ENCODE measurements at places on chromosomes 1 and 21.

- peak; percentile 56 for DNase-seq
These were observed 1.3 kb upstream of the SYT6 start for GRCh38 chr1:114154963-114155322.

DNA sequence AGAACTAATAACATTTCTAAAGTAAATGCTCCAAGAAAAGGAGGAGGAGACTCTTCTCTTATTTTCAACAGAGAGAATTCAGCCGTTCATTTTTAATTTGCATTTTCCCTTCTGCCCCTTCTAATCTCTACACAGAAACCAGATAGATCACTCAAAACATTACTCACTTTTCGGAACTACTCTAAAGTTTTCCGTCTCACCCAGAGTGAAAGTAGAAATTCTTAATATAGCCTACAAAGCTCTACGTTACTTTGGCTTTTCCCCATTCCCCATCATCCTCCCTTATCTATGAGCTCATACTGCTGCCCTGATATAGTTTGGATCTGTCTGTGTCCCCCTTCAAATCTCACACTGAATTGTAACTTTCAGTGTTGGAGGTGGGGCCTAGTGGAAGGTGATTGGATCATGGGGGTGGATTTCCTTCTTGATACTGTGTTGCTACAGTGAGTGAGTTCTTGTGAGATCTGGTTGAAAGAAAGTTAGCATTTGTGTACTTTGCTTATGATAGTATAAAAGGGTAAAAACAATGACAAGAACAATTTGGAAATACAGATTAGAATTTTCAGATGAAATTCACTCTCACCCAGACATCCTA lies 188.2 kb downstream of the AMY1C start:
- no peak for DNase-seq

GRCh38 chr1:23619299-23620188 lies 60.2 kb upstream of the ID3 start:
- DNase-seq: peak; percentile 83

DNA sequence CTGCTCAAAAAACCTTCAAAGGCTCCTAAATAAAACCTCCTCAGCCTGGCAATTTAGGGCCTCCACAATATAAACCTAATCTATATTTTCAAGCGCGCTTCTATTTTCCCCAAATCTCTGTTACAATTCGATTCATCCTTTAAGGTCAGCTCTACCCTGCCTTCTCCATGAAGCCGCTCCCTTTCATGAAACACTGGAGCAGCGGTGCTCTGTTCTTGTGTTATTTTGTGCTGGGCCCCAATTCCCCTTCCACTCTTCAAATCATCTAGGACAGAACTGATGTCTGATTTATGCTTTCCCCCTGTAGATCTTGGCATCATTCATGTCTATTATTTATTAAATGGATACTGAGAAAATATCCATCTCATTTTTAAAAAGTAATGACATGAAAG lies 6.9 kb downstream of the ERRFI1 start:
- no peak for DNase-seq

DNA sequence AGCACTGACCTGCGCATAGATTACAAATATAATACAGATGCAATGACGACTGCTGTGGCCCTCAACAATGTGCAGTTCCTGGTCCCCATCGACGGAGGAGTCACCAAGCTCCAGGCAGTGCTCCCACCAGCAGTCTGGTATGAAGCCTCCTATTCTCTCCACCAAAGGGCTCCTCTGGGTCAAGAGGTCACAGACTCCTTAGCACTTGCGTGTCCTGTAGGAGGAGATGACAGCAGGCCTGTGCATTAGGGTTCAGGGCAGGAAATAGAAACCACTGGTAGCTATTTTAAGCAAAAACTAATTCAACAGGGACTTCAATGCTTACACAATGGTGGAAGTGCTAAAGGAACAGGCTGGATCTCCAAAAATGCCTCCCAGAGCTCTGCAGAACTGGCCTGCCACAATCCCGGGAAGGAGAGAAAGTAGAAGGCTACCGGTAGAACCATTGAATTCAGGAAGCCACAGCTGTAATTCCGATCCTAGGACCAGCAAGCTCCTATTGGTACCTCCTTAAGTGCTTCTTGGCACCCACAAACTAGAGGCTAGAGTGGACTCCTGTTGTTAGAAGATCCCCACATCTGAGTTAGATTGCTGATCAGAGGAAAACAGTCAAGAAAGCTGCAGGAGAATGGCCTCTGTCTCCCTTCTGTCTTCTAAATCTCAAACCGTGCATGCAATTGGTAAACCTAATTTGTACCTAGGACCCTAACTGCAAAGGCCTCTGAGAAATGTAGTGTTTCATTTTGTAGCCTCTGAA lies 12.7 kb upstream of the DYNLT5 start:
- no peak for DNase-seq

DNA sequence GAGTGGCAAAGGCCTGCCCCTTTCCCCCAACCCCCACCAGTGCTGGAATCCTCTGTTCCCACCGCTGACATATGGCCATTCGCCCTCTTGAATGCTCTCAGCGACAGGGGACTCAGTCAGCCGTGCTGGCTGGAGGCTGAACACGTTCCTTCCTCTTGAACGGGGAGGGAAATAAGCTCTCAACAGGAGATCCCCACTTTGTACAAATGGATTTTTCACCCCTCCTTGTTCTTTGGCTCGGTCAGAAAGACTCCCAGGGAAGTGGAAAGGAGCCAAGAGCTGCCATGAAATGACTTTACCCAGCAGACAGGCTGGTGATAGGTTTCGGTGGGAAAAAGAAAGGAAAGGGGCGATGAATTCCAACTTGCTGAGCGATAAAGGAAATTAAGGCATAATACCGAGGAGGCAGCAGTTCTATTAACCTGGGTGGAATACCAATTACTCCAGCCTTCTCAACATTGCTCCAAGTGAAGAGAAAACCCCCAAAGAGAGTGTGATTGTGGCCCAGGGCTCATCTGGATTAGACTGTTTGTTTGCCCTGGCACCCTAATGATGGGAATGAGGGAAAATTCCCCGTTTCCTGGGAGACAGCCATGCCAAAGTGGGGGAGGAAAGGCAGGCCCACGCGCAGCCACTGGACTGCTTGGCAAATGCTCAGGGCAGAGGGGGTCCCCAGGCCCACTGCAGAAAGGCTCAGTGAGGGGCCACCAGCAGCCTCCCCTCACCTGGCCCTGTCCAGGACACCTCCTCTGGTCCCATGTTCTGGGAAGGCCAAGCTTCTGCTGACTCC lies 23.9 kb downstream of the LRP8 start:
- no peak for DNase-seq

- DNase-seq: no peak
These were observed 2.2 kb downstream of the PHGDH start for GRCh38 chr1:119713749-119714456.

- DNase-seq: no peak
These were observed 19.3 kb upstream of the PTGS2 start for GRCh38 chr1:186699519-186699918.

- DNase-seq: no peak
These were observed 2.0 kb downstream of the KCNJ15 start for GRCh38 chr21:38258521-38259485.

- no peak for DNase-seq
These were observed 74.5 kb downstream of the RHOU start for GRCh38 chr1:228809621-228810394.

- DNase-seq: no peak
These were observed 12.3 kb downstream of the ID3 start for GRCh38 chr1:23546897-23547584.

DNA sequence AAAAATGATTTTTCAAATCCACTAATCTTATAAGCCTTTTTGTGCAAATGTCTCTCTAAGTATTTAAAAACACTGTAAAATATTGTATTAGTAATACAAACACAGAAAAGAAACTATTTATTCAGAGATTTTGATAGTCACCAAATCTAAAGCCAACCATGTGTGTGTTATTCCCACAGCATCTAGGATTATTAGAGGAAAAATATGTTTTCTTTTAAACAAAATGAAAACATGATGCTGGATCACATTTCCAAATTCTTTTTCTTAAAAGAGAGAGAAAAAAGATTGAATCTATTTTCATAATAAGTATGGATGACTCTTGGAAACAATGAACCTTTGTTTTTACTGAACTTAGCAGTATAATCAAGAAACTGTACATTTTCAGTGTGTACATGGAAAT lies 25.3 kb downstream of the COLGALT2 start:
- DNase-seq: no peak

GRCh38 chr1:4794020-4794780 lies 139.8 kb downstream of the AJAP1 start:
- DNase-seq: no peak

DNA sequence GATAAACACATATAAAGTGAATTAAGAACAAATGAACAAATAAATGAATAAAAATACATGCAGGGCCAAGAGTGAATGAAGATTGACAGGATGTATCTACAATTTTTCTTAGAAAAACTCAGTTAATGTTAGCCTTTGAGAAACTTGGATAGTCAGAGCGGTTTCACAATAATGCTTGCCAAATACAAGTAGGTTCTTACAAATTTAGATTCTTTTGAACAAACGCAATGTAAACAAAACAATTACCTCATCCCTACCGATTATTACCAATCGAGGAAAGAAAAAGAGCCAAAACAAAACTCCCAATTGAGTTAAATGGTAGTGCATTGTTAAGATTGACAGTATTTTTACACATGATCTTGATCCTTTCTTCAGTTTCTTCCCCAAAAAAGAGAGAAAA lies 176.9 kb upstream of the DEPDC1 start:
- DNase-seq: no peak

GRCh38 chr1:154857441-154858215 lies 12.5 kb downstream of the KCNN3 start:
- DNase-seq: no peak

- DNase-seq: no peak
These were observed 25.8 kb downstream of the CLDN14 start for GRCh38 chr21:36454093-36454531.

GRCh38 chr1:36706416-36706815 lies 223.7 kb upstream of the CSF3R start:
- DNase-seq: no peak

Measured in activated CD8-positive, alpha-beta memory T cell treated with anti-CD3 and anti-CD28 coated beads, Interleukin-2, amount 50 U/mL, for 48 hours (primary cell).